NCI-H2081 (cell line): ENCODE measurements at places on chromosomes 1 and 21.

- no peak for DNase-seq
These were observed 10.3 kb upstream of the SMYD3 start for GRCh38 chr1:246517391-246517790.

DNA sequence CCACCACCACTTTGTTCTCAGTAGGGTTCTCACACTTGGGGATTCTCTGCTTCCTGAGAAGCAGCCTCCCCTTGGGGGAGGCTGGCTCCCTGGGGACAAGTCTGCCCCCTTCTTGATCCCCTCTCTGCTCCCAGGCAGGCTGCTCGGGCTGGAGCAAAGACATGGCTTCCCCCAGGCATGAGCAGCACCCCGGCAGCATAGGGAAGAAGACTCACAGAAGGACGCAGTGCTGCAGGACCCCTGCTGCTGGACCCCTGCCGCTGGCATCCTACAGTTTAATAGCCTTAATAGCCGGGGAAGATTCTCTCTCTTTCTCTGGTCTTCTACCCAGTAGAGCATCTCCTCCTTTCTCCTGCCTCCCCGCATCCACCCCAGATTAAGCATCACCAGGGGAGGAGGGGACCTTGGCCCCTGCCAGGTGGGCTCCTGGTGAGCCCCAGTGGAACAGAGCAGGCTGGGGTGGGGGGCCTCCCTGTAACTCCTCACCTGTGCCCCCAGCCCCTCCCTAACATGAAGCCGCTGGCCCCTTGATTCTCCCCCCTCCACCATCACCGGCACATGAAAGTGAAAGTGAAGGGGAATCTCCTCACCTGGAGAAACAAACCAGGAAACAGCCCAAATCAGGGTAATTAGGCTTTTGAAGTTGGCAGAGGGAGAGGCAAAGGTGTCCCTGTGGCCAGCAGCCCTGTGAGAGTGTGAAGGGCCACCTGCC is 2.5 kb downstream of the WNT3A start:
- no peak for DNase-seq

- no peak for DNase-seq
These were observed 18.1 kb upstream of the PCP4 start for GRCh38 chr21:39849014-39849655.

DNA sequence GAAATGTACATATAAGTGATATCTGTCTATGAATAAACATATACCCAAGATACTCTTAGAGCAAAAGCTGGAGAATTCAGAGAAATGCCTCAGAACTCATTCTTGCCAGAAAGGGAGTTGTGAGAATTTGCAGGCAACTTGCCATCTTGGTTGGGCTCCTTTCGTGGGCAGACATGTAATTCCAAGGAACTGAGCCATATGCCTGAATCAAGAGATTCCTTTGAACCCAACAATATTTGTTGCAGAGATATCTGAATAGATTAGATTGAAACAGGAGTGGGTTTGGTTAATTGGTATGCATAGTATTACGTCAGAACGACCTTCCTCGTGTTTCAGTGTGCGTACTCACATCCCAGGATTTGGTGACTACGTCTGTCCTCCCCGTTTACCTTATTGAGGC is 67.0 kb downstream of the TGFB2 start:
- DNase-seq = no peak

- DNase-seq = no peak
These were observed 47.4 kb downstream of the LGR6 start for GRCh38 chr1:202240956-202241355.

GRCh38 chr1:156204686-156205085 is 8.1 kb upstream of the PMF1 start:
- DNase-seq = no peak

- DNase-seq = no peak
These were observed 10.4 kb downstream of the DLGAP3 start for GRCh38 chr1:34918977-34919561.

- no peak for DNase-seq
These were observed 3.2 kb upstream of the B3GALT2 start for GRCh38 chr1:193189442-193190095.

GRCh38 chr1:196180847-196181593 is 427.2 kb downstream of the KCNT2 start:
- no peak for DNase-seq

DNA sequence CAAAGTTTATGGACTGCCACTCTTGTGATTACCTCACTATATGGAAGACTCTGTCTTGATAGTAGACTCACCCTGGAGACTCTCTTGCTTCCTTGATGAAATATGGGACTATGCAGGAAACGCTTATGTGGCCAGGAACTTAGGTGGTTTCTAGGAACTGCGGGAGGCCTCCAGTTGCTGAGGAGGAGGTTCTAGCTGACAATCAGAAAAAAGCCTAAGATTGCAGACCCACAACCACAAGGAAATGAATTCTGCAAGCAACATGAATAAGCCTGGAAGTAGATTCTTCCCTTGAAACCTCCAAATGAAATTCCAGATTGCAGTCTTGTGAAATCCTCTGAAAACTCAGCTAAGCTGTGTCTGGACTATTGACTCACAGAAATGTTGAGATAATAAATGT is 88.9 kb upstream of the COL11A1 start:
- DNase-seq = no peak
